ENCODE measurements at places on chromosomes 11 and 22.

DNA sequence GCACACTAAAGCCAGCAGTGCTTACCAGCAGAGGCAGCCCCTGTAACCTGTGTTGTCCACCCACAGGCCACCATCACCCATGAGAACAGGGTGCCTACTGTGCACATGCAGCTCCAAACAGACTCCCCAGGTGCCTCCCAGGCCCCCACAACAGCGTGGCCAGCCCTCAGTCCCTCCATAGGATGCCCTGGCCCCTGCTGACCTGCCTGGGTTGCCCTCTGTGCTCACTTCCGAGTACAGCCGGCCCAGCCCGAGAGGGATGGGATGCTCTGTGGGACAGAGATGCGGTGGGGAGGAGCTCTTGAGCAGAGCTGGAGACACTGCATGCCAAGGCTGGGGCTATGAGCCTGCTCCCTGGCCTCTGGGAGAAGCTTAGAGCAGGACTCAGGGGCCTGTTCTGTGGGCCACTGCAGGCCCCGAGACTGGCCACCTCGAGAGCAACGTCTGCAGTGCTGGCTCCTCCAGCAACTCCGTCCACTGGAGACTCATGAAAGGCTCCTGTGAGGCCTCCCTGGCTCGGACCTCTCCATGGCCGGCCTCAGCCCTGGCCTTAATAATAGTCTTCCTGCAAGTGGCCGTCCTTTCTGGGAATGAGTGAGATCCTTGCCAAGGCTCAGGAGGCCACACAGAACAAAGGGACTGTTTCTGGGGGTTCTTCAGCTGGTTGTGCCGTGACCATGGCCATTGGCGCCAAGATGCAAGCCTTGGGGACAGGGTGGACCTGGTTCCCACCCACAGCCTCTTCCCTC is 27.0 kb downstream of the FADS2 start:
- no peak for DNase-seq

DNA sequence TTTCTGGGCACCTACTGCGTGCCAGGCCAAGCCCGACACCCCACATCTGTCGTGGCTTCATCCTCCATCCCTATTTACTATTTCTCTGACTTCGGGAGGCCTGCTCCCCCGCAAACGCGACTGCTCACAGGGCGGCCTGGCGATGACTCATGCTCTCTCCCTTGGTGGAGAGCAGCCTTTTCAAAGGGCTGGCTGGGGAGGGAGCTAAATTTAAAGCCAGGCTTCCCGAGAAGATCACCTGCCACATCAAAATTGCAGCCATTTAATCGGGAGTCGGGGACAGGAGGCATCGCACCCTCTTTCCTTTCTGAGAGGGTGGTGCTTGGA is 24.9 kb upstream of the SHISAL1 start:
- DNase-seq: no peak

GRCh38 chr22:45547731-45548130 is 45.0 kb downstream of the FBLN1 start:
- DNase-seq: no peak

DNA sequence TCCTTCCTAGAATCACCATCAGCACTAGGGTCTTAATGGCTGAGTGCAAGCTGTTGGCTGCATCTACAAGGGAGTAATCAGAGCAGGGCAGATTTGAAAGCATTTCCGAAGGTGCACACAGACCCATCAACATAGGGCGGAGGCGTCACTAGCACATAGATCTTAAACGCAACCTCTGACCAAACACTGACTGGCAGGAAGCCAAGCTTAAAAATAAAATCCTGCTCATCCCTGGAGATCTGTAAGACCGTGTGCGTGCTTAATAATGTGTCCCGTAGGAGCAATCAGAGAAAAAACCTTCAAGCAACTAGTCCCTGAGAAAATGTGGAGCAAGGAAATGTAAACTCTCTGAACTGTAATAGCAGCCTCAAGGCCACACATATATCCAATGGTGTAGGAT is 470.5 kb downstream of the ETS1 start:
- no peak for DNase-seq

DNA sequence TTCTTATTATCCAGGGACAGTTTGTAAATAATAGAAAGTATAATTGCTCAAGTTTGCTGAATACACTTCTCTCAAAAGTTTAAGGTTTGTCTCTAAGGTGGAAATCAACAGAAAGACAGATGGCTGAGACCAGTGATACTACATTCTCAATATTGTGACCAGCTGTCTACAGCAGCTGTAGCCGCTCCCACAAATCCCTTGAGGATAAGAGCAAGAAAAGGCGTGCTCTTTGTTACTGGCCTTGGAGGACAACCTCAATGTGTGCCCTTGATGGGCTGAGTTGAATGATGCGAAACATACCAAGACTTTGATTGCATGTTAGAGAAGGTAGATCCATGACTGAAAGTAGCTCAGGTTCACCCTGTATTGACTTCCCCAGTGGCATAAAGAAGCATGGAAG is 6.1 kb downstream of the OR6M1 start:
- no peak for DNase-seq

DNA sequence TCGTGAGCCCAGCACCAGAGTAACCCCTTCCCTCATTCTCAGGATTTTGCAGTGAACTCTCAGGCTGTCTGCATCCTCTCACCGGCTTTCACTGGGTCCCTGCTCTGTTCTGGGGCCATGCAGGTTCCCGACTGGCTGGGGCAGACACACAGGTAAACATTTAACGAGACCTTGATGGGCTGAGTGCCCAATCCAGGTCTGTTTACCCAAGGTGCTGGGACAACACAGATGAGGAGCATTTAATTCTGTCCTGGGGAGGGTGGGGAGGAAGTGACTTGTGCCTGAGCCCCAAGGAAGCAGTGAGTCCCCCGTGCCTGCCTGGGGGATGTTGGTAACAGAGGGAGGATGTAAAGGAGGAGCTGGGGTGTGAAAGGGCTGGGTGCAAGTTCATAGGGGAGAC is 4.4 kb downstream of the BIK start:
- DNase-seq: no peak

DNA sequence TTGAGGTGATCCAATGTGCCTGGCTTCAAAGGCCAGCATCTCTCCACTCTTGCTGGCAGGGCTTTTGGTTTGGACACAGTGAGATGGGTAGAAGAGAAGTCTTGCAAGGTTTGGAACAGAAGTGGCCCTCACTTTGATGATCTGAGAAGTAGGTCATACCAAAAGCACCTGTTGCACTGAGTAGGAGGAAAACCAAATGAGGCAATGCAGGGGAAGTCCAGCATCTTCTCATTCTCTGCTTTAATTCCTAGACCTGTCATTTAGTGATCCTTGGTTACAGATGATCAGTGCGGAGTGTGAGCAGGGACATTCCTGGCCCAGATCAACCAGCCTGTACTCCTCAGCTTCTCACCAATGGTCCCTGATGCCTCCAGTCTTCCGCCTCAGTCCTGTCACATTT is 990.5 kb downstream of the OPCML start:
- DNase-seq: no peak

- no peak for DNase-seq
These were observed 13.6 kb upstream of the MUC2 start for GRCh38 chr11:1060852-1061616.

GRCh38 chr11:36566407-36567053 is 1.3 kb upstream of the RAG1 start:
- no peak for DNase-seq

GRCh38 chr11:115525531-115526006 is 21.4 kb upstream of the CADM1 start:
- no peak for DNase-seq

DNA sequence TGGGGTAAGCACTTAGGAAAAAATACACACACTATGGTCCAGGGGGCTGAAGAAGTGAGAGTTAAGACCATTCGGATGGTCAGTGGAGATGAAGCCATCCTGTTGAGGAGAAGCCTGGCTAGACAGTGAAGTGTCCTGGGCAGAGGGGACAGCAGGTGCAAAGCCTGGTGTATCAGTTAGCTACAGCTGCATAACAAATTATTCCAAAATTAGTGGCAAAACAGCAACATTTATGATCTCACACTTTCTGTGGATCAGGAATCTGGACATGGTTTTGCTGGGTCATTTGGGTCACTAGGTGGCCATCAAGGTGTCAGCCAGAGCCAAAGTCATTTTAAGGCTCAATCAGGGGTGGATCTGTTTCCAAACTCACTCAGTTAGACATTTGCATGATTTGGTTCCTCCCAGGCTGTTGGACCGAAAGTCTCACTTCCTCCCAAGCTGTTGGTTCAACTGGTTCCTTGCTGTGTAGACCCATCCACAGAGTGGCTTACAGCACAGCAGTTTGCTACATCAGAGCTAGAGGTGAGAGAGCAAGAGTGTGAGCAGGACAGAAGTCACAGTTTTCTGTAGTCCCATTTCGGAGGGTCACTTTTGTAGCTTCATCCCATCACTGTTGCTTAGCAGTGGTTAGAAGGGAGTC is 80.1 kb upstream of the ALX4 start:
- DNase-seq: no peak

GRCh38 chr11:35380603-35381002 is 38.8 kb downstream of the SLC1A2 start:
- no peak for DNase-seq

- DNase-seq: no peak
These were observed 700.1 kb upstream of the RAG2 start for GRCh38 chr11:37298173-37298572.

DNA sequence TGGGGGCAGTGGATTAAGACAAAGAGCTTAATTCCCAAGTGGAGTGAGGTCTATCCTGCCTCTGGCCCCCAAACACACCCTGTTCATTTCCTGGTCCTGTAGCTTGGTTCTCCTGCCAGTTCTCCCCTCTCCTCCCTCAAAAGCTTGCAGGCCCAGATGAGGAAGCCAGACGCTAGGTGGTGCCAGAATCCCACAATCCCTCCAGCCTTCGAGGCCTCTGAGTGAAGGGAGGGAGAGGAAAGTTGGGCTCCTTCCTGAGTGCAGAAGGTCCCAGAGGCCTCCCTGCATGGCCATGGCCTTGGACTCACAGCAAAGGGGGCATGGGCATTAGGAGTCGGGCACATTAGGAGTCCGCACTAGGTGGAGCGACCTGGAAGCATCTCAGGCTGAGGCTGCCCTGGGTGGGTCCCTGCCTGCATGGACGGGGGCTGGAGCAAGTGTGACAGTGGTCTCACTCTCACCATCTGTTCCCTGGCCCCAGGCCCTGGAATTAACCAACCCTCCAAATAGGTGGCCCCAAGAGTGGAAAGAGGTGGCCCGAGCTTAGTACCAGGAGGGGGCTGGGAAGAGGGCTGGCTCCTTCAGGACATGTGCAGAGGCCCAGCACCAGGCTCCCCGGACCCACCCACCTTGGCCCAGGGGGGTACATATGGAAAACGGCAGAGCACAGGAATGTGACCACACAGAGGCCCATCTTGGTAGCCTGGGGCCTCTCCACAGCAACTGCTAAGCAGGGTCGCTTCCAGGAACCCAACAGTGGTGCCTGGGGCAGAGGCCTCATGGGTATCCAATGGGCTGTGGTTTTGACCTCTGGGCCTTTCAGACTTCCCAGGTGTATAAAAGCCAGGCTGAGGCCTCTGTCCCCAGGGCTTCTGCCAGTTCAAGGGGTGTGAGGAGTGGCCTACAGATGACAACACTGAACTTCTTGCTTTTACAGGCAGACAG is 5.2 kb downstream of the FXYD2 start:
- no peak for DNase-seq

DNA sequence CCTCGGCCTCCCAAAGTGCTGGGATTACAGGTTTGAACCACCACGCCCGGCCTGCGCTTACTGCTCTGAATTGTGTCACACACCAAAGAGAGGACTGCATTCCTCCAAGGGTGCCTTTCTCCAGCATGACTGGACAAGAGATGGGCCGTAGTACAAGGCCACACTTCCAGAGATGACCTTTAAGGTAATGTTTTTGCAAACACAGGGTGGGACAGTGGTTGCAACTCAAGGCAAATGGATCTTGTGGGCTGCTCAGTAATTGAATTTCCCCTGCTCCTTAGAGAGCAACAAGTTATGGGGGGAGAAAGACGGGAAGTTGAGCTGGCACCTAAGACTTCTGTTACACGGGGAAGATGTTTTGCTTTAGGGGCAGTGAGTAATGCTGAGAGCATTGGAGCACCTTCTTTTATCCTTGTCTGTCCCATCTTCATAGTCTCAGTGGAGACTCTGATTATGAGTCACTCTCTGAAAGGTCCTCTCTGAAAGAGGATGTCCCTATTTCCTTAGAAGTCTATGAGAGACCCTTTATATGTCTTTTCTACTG is 66.3 kb downstream of the C11orf91 start:
- DNase-seq: no peak

DNA sequence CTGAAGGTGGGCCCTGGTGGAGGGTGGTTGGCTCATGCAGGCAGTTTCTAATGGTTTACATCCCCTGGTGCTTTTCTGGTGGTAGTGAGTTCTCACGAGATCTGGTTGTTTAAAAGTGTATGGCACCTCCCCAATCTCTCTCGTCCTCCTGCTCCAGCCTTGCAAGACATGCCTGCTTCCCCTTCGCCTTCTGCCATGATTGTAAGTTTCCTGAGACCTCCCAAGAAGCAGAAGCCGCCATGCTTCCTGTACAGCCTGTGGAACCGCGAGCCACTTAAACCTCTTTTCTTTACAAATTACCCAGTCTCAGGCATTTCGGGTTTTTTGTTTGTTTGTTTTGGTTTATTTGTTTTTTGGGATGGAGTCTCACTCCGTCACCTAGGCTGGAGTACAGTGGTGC is 173.2 kb downstream of the MN1 start:
- no peak for DNase-seq

GRCh38 chr22:31937341-31937740 is 7.0 kb upstream of the YWHAH start:
- DNase-seq: no peak

DNA sequence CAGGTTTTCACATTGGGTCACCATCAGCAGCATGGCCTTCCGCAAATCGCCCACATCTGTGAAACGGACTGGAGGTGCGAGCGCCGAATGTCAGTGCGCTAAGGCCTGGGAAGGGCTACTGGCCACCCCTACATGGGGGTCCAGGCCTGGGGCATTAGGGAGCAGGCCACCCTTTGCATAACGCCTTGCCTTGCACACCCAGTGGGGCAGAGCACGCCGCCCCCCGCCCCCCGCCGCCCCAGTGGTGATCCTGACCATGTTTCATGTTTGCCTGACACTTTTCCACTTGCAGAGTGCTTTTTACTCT is 2.6 kb downstream of the GRK2 start:
- DNase-seq: no peak

DNA sequence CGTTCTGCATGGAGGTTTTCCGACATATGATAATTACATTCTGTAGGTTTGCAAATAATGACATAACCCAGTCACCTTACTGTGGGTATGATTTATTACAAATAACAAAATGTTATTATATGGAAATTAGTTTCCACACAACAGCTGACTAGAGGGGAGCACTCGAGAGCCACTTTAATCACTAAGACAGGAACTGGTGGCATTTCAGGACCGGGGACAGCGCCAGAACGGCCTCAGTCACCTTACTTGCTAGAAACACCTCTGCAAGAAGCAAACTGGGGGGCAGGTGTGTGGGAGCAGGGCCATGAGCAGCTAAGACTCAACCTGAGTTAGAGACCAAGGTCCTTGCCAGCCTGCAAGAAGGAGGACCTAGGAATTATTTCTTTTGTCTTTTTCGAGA is 199.9 kb downstream of the DSCAML1 start:
- DNase-seq: peak; percentile 17

DNA sequence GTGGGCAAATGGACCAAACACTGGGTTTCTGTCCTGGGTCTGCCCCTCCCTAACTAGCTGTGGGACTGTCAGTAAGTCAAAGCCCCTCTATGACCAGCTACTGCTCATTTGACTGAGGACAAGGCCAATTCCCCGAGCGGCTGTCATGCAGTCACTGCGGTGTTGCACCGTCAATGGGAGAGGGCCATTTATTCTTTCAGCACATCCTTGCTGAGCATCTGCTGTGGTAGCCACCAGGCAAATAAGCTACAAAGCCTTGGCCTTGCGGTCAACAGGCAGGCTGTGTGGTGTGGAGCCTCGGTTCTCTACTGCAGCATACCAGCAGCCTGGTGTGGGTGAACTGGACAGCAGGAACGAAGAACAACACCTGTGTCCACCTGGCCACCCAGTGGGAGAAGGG is 25.8 kb upstream of the SERPIND1 start:
- DNase-seq: no peak
